ENCODE measurements at places on chromosomes 16 and 17.

DNA sequence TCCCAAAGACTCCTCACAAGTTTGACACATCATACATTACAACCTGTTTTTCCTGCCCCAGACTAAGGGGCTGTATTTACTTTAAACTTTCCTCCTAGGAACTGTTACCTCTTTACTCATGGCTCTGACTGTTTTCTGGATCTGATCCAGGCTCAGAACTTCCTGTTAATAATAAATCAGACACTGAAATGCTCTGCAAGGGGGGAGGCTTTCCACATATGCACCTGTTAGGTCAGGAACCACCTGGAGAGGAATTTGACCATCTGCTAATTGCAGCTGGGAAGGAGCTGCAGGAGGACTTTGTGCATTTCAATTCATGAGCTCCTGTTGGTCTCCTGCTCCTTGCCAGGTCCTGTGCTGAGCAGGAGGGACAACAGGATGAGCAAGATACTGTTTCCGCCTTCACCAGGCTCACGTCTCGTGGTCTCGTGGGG, 476.9 kb upstream of the CDH5 start:
- DNase-seq: peak; percentile 42

- no peak for DNase-seq
Measured at GRCh38 chr16:85436207-85436606, 176.9 kb upstream of the GSE1 start.

DNA sequence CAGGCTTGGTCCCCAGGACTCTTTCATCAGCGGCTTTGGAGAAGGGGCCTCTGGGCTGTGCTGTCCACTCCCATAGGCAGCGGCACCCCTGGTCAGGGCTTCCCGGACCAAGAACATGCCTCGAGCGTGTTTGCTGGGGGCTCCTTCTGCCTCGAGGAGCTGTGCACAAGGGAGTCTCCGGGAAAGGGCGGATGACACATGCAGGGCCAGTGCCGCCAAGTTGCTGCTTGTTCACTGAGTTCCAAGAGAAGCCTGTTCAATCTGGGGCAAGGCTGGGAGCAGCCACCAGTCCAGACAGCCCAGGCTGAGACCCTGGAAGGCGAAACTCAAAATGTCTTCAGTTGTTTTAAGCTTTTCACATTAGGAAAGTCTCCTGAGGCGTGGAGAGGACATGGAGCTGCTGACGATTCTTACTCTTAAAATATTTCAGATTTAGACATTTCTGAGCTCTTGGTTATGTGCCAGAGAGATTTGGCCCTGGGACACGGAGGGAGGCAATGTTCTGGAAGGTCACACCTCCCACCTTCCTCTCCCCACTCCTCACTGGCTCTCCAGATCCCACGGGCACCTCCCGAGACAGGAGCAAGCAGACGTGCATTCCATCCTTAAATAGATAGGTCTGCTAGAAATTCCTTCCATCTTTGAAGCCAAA, 84.5 kb upstream of the ZNF469 start:
- DNase-seq: no peak

DNA sequence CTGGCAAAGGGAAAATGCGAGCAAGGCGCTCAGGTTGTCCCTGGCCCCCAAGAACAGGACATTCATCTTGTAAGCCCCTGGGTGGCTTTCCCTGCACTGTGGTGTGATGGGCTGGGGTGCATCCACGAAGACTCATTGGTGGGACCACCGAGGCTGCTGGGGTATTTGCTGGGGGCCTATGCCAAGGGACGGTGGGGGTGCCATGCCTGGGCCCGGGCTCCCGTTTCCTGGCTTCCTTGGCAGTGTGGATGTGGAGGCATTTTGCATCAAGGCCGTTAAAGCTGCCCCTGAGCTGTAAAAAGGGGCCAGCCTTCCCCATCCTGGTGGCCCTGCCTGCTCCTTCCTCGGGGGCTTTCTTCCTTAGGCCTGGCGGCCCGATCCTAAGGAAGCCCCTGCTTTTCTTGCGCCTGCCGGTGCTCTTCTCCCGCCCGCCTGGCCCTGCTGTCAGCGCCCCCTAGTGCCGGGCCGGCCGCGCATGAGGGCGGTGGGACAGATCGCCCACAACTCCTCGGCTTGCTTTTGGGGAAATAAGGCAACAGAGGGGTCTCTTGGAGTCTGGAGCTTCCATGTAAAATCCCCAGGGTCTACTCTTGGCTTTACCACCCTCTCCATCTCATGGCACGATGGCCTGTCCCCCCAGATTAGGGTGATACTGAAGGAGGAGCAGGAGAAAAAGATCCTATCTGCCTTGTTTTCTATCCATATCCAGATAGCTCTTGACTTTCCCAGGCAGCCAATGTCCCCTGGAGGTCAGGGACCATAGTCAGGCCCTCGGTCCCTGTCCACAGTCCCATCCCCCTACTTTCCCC, 9.8 kb upstream of the TBX2 start:
- no peak for DNase-seq

DNA sequence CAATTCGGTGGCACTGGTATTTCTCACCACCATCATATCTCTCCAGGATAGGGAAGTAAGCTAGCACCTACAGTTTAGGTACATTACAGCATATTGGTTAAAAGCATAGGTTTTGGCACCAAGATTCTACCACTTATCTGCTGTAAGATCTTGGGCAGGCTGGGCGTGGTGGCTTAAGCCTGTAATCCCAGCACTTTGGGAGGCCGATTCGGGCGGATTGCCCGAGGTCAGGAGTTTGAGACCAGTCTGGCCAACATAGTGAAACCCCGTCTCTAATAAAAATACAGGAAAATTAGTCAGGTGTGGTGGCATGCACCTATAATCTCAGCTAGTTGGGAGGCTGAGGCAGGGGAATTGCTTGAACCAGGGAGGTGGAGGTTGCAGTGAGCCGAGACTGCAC, 51.4 kb downstream of the GPATCH8 start:
- no peak for DNase-seq

DNA sequence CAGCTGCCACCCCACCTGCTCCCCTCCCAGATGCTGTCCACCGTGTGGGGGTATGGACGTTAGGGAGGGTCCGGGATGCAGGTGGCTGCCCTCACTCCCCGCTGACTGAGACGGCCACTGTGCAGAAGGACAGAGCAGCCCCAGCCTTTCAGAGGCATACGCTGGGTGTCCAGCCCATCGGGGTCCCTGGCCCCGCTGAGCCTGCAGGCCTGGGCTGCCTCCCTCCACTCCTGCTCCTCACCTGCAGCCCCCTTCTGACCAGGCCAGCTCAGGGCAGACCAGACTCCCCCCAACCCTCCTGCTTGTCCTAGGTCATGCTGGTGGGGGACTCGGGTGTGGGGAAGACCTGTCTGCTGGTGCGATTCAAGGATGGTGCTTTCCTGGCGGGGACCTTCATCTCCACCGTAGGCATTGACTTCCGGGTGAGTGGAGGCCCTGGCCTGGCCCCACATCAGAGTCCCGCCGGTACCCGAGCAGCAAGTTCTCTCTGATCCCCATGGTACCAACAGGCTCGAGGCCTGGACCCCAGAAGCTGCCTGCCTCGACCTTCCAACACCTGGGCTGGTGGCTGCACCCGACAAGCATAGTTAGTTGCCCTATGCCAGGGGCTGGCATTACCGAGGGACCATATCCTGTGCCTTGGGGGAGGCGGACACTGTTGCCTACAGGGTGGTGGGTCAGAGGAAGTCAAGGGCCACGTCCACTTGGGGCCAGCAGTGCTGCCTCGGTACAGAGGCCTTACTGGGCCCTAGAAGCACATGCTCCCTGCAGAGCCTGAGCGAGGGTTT, 1.4 kb downstream of the RAB26 start:
- DNase-seq: no peak

- DNase-seq: no peak
Measured at GRCh38 chr17:40479754-40480480, 21.5 kb downstream of the TNS4 start.

DNA sequence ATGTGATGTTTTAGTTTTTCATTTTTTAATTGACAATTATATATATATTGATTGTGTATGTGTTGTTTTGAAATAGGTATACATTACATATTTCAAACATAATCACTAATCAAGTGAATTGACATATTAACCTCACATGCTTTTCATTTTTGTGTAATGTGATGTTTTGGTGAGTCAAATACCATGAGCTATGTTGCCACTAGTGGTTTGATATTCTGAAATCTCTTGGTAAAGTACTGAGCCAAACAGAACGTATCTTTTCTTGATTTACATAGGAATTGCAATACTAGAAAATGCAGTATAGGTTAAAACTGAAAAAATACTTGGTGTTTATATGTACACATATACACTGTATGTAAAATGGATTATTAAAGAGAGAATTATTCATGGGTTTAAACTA, 65.2 kb upstream of the SIAH1 start:
- DNase-seq: no peak

- DNase-seq: no peak
Measured at GRCh38 chr16:19872935-19873334, 11.7 kb downstream of the GPRC5B start.

GRCh38 chr16:79767421-79768275, 167.1 kb upstream of the MAF start:
- no peak for DNase-seq

- no peak for DNase-seq
Measured at GRCh38 chr17:74326506-74326905, 480 bp downstream of the KIF19 start.

DNA sequence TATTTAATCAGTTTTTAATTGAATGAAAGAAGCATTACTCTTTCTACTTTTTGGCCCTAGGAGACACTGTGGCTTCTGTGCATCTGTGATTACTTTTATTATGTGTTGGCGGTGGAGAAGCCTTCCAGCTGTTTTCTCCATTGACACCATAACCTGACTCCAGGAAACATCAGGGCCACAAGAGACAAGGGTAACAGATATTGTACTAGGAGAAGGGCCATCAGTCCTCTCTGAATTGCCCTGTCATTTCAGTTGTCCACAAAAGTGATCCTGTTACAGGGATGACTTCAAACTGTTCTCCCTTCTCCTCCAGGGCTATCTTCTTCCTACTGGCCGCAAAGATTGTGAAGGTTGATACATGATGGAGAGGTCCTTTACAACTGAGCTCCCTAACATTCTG, 14.6 kb downstream of the KRT39 start:
- no peak for DNase-seq

GRCh38 chr17:74028354-74029116, 174.9 kb upstream of the RPL38 start:
- DNase-seq: no peak

GRCh38 chr17:76107509-76107908, 3.9 kb upstream of the EXOC7 start:
- no peak for DNase-seq

- no peak for DNase-seq
Measured at GRCh38 chr16:20899071-20899470, 1.1 kb downstream of the DCUN1D3 start.

DNA sequence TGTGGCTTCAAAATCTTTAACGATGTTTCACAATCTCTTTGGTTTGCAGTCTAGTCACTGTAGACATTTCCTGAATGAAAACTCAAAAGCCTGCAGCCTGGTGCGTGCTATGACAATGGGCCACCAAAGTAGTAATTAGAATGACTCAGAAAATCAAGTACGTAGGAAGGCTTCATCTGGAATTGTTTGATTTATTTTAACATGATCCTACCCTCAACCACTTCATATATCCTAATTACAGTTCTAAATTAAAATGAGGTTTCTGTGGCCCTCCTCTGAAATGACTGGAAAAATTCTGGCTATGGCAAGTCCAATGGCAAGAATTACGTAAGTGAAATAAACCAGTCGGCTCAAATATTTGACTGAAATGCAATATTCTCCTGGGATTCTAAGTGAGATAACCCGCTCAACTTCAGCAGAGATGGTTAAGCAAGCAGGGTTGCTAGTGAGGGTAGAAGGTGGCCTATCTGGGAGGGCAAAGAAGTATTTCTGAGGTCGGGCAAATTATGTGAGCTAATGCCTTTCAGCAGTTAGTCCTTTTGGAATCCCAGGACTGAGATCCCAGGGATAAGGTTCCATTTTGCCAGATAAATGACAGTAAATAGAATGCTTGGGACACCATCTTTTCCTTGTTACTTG, 145.6 kb upstream of the MYOCD start:
- no peak for DNase-seq

- DNase-seq: no peak
Measured at GRCh38 chr16:54409982-54410381, 123.4 kb upstream of the IRX3 start.

DNA sequence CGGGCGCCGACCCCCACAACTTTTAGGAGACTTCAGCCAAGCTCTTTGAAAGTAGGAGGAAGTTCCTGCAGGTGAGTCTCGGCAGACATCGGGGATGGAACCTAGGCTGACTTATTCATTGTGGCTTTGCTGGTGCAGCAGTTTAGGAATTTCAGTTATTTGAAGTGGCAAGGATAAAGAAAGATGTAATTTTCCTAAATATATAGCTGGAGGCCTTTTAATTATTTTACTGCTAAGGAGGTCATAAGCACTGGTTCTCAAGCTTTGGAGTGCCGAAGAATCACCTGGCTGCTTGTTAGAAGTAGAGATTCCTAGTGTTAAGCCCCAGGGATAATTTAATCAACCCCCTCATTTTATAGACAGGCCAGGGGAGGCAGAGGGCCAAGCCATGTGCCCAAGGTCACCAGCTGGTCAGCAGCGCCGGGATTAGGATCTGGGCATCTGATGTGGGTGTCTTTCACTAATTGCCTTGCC, 28.9 kb upstream of the BCAR1 start:
- no peak for DNase-seq

- no peak for DNase-seq
Measured at GRCh38 chr17:34758316-34758715, 178.9 kb downstream of the TMEM132E start.

- DNase-seq: no peak
Measured at GRCh38 chr16:27922433-27922832, 141.1 kb downstream of the GSG1L start.

- no peak for DNase-seq
Measured at GRCh38 chr16:87218281-87219055, 98.7 kb downstream of the C16orf95 start.

GRCh38 chr16:1072526-1073261, at the start of gene SSTR5:
Gene SSTR5, plus strand, starts transcription at chr16:1072747. Its CDS starts 6,122 bp downstream, at chr16:1078869.
- no peak for DNase-seq

- DNase-seq: no peak
Measured at GRCh38 chr16:81838794-81839193, 59.7 kb downstream of the PLCG2 start.

GRCh38 chr17:68784431-68784830, 170.8 kb downstream of the ABCA8 start:
- no peak for DNase-seq

- no peak for DNase-seq
Measured at GRCh38 chr17:43533699-43534098, 12.4 kb downstream of the ETV4 start.

- DNase-seq: no peak
Measured at GRCh38 chr17:82815790-82816305, 24.0 kb downstream of the ZNF750 start.

GRCh38 chr17:28346746-28347246, 10.5 kb downstream of the POLDIP2 start:
- no peak for DNase-seq

DNA sequence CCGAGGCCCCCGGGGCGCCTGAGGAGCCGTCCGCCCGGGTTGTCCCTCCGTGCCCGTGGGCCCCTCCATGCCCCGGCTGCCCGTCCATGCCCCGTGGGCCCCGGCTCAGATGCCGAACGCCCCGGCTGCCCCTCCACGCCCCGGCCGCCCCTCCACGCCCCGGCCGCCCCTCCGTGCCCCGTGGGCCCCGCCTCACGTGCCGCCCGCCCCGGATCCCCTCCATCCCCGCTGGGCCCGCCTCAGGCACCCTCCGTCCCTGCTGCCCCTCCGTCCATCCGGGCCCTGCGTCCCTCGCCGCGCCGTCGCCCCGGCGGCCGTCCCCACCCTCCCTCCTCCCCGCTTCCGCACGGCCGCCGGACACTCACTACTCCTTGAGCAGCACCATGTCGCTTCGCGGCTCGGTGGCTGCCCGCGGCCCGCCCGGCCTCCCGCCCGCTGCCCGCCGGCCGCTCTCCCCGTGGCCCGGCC, 382 bp downstream of the PITPNA start:
- no peak for DNase-seq

GRCh38 chr17:27800522-27800921, at the start of gene NOS2:
Gene NOS2, minus strand, starts transcription at chr17:27800529. Its CDS starts 1,720 bp downstream, at chr17:27798809.
- no peak for DNase-seq

Measured in vagina (tissue), 2 donors.